ENCODE measurements at places on chromosomes 12 and 14.

DNA sequence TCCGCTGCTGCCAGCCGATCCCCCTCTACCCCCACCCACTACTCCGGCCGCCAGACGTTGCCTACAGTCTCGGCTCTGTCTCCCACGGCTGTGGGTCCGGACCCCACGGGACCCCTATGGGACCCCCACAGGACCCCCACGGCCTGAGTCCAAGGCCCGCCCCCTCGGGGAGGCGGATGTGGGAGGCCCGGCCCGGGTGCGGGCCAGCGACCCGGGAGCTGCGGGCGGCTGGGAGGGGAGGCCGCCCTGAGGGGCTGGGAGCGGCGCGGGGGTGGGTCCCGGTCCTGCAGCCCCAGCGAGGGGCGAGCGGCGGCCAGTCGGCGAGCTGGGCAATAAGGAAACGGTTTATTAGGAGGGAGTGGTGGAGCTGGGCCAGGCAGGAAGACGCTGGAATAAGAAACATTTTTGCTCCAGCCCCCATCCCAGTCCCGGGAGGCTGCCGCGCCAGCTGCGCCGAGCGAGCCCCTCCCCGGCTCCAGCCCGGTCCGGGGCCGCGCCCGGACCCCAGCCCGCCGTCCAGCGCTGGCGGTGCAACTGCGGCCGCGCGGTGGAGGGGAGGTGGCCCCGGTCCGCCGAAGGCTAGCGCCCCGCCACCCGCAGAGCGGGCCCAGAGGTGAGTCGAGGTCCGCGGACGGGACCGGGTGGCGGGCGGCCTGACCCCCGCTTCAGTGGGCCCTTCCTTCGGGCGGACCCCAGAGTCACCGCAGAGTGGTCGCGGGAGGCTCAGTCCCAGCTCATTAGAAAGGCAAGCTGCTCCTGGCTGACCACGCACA lies at the start of gene ACVRL1:
Gene ACVRL1, plus strand, starts transcription at position 422 of the 773 bp plus-strand sequence. CDS start 4,971 bp downstream, outside the sequence.
- DNase-seq, result no peak

DNA sequence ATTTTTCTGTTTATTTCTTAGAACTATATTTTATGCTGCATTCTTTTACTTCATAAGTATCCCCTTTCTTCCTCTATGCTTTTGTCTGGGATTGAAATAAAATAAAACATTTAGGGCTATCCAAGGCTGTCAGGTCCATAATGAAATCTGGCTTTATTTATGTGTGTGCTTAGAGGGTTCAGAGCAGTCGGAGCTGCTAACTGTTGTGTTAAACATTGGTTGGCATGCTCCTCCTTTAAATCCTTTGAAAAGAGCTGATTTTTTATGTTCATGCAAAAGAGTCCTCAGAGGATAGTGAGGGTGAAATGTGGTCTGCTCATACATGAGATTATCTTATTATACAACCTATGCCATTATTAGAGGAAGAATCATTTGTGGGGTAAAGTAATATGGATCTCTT lies 322.3 kb upstream of the E2F7 start:
- DNase-seq, result no peak

DNA sequence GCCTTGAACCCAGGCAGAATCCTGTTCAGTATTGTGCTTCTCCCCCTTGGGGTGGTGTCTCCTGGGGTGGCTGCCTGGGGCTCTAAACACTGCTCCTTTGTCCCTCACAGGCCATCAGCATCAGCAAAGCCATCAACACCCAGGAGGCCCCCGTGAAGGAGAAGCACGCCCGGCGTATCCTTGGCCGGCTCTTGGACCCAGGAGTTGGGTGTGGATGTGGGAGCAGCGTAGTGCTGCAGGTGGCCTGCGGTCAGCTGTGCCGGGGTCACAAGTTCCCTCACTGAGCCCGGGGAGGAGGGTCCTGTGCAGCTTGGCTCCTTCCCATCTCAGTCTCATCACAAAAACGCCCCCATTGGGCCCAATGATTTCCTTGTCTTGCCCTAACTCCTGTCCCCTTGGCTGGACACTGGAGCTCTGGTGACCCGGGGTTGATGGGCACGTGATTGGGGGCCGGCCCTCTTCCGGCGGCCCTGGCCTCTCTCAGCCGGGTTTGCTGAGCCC lies 12.7 kb downstream of the HIP1R start:
- DNase-seq, result no peak

GRCh38 chr14:67875175-67876006 lies 55.8 kb downstream of the RAD51B start:
- no peak for DNase-seq

GRCh38 chr14:91883753-91884152 lies 16.4 kb upstream of the TC2N start:
- no peak for DNase-seq

DNA sequence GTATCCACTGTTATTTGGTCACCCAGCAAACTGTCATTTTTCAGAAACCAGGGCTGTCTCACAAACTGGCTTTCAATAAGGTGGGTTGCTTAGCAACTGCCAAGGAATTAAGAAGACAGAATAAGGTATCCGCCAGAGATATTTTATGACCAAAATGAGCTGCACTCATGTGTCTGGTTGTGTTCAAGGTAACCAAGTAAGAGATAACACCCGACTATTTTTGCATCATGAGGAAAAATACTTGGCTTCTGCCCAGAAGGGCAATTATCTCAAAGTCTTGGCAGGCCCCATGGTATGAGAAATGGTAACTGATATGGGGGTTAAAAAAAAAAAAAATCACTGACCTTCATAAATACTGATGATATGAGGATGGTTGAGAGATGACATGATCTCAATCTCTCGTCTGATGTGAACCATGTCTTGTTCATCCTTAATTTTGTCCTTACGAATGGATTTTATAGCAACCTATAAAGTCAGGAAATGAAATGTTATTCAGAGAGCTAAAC lies 32.6 kb downstream of the NUAK1 start:
- DNase-seq, result no peak

DNA sequence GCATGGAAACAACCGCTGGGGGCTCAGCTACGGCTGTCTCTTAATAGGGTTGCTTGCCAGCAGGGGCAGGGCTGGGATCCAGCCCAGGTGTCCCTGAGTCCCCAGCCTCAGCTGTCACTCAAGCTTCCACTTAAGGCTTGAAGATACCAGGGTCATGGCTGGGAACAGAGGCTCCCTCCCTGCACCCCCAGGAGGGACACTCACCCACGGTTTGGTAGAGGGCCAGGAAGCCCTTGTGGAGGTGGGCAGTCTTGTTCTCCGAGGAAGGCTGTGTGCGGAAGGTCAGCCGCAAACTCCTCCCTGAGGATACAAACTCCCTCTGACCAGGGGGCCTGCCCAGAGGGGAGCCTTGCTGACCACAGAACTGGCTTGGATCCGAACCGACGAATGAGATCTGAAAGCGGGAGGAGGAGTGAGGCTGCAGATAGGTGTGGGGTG lies 7.3 kb downstream of the C1RL start:
- no peak for DNase-seq

DNA sequence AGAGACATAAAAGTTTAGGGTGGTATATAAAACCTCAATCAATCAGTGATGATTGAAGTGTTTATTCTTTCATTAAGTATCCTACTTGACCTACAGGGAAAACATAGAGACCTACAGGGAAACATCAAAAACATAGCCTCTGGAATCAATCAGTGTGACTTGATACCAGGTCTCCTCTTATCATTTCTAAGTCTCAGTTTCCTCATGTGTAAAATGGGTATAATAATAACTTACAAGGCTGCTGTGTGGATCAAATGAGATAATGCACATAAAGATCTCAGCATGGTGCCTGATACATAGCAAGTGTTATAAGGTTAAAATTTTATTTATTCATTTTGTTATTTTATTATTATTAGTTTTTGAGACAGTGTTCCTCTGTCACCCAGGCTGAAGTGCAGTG lies 22.2 kb upstream of the GNPTAB start:
- DNase-seq, result no peak

DNA sequence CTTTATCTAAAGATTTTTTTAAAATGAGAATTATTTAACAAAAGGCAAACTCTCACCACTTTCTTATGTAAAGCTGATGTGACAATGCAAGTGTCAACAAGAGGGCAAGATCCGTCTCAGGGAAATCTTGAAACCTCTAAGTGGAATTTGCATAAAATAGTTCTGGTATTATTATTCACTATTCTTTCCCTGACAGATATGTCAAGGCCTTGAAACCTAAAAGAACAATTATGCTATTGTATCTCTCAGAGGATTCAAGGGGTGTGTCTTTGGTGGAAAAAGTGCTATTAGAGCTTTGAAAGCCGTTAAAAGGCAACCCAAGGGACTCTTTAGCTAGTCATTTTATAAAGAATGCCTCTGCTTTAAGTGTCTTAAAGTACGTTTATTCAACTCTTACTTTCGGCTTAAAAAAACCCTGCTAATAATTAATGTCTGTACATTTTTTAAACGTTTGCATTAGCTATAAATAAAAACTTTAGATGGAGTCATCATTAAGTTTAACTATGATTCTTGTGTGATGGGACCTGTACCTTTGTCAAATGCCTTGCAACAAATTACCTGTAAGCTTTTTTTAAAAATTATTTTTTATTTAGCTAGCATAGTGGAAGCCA lies 585.5 kb downstream of the VRK1 start:
- DNase-seq, result no peak

DNA sequence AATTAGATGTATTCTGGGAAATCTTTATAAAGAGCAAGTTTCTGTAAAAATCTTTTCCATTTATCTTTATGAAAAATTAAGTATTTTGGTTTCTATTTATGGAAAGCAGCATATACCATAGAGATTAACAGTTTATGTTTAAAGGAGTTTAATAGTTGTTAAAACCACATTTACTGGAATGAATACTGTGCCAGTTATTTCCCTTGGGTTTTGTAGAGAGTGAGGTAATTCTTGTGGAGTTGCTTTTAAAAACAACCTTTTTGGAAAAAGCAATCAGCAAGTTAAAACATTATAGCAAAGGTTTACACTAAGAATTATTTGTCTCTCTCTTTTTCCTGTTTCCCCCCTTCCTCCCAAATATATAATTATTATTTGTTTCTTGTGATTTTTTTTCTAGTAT lies 34.9 kb downstream of the AEBP2 start:
- DNase-seq, result no peak

DNA sequence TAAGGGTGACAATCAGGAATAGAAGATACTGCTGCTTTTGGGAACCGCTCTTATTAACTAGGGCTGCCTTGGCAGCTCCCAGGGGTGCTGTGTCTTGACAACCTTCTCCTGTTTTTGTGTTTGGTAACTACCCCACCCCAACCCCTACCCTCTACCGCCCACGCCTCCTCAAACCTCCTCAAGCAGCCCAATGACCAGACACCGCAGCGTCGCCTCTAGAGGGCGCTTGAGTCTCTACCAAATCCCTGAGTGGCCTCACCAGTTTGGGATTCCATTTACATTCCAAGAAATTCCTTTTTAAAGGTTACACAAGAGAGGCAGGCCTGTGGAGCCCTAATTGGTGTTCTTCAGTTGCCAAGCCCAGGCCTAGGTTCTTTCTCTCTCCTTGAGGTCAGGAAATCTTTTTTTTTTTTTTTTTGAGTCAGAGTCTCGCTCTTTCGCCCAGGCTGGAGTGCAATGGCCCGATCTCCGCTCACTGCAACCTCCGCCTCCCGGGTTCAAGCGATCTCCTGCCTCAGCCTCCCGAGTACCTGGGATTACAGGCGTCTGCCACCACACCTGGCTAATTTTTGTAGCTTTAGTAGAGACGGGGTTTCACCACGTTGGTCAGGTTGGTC lies 72.4 kb upstream of the USP44 start:
- no peak for DNase-seq

DNA sequence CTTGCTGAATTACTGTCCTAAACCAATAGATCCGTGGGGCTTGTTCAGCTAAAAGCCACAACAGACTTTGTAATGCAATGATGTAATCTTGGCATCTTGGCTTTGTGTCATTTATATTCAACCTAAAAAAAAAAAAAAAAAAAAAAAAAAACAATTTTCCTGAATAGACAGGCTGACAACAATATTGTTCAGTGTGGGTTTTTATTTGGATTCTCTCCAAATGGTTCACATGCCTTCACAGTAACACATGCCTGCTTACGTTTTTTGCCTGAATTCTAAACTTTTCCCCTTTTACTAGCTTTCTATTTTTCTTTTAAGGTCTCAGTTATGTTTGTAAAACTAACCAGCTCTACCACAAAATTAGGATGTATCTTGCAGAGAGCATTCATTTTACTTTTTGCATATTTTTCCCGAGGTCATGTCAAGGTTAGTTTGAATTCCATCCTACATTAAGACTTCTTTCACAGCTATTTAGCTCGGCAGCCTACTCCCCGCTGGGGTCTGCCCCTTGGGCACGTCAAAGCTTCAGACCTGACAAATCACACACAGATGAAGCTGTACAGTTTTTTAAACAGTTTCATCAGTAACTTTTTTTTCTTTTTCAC lies 213.7 kb upstream of the NPAS3 start:
- no peak for DNase-seq

GRCh38 chr12:44357494-44357893 lies 518.6 kb downstream of the NELL2 start:
- DNase-seq, result no peak

- no peak for DNase-seq
Measured at GRCh38 chr12:100688451-100688864, 106.1 kb upstream of the ANO4 start.

DNA sequence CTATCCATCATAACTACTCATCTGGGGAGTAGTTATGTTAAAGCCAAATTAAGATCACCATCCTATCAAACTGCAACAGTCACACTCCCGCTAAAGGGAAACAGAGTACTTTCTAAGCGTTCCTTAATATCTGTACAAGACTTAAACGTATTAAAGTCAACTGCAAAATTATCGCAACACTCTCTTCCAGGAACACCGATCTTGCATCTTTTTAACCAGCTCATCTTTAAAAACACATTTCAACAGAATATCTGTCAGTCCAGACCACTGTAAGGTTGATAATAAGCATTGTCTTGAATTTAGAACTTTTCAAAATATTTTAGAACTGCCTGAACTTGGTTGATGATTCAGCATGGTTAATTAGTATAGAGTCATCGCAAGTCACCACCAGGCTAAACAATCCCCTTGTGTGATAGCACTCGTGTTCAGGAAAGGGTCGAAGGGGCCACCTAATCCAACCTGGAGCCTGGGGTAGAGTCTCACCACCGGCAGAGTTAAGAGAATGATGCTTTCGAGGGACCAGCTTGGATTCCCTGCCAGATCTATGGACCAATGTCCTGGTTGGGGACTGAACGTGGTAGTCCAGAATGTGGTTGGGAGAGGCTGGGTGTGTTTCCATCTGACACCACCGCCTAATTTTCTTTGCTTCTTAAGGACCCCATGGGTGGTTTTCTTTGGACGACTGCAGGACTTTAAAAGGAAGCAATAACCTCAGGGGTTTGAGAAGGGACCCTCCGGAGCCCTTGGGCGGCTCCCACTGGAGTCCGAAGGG lies 890 bp downstream of the SPTLC2 start:
- no peak for DNase-seq

DNA sequence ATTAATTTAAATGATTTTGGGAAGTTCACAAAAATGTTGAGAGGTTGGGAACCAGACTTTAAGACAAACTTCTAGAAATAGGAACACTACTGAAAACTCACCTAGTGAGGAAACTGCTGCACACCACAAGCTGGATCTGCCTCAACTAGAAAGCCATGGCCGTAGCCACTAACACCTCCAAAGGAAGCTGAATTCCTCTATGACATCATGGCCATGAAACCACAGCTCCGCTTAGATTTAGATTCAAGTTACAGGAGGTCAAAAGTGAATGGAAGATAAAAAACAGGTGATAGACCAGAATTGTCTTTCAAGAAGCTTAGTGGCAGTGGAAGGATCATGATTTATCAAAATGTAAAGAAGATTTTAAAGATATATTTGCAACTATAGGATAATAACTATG lies 208.8 kb upstream of the ALG10 start:
- no peak for DNase-seq

- DNase-seq, result no peak
Measured at GRCh38 chr14:87883750-87884149, 109.2 kb downstream of the GALC start.
